Activated CD4-positive, alpha-beta T cell treated with anti-CD3 and anti-CD28 coated beads, Interleukin-2, amount 50 U/mL, for 4 hours (primary cell): ENCODE measurements at places on chromosomes 3 and 15.

DNA sequence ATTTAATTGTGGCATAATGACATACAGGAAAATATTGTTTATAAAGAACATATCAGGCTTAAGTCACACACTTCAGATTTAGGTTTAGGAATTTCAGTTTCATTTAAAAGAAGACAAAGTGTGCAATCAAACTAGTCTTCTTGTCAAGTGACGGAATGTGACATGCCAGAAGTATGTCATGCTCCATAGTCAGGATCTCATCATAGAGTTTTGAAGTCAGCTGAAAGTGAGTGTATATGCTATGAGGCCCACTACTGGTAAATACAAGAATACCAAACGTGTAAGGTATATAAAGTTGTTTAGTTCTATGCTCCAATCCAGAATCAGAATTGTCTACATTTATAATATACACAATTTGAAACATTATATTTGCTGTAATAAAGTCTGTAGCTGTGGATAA, 988.4 kb downstream of the TBL1XR1 start:
- DNase-seq, result no peak

DNA sequence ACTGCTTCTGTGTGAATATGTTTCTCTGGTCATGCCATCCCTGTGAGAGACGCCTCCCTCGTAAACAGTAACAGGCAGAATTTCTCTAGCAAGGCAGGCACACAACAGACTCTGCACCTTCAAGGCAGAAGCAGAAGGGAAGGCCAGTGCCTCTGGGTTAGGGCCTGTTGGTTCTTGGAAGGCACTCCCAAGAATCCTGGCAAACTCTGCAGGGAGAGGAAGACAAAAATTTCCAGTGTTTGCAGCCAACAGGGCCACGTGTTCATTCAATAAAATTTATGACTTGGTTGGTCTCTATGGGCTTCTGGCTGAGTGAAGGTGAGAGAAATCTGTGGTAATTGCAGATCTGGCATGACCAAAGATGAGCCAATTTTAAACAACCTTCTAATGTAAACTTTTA, 39.3 kb downstream of the NFKBIZ start:
- DNase-seq, result no peak

GRCh38 chr3:4835616-4836043, 143.6 kb upstream of the BHLHE40 start:
- DNase-seq, result no peak

DNA sequence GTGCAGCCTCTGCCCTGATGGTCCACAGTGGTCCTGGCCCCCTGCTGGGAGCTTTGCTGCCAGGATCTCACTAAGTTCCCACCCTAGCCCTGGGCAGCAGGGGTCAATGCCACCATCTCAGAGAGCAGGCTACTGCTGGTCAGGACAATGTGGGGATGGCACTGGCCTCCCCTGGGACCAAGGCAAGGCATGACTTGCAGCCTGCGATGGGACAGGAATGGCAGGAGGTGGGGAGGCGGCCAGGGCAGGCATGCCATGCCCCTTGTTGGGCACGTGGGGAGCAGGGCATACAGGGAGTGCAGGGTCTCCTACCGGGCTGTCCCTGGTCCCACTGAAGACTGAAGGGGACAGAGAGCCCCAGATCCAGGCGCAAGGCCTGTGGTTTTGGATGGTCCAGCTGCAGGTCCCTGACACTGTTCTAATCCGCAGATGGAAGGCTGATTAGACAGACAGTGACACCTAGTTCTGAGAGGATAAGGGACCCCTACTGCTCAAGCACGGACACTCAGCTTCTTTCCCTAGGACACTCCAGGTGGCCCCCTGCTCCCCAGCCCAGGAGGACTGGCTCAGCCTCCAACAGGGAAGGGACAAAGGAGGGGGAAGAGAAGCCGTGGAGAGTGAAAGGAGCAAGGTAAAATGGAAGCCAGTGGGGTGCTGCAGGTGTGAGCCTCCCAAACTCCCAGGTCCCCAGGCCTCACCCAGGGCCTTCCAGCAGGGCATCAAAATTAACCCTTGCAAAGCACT, 69.2 kb upstream of the RPL32 start:
- no peak for DNase-seq

- no peak for DNase-seq
Measured at GRCh38 chr15:58457466-58457965, 25.7 kb downstream of the LIPC start.

DNA sequence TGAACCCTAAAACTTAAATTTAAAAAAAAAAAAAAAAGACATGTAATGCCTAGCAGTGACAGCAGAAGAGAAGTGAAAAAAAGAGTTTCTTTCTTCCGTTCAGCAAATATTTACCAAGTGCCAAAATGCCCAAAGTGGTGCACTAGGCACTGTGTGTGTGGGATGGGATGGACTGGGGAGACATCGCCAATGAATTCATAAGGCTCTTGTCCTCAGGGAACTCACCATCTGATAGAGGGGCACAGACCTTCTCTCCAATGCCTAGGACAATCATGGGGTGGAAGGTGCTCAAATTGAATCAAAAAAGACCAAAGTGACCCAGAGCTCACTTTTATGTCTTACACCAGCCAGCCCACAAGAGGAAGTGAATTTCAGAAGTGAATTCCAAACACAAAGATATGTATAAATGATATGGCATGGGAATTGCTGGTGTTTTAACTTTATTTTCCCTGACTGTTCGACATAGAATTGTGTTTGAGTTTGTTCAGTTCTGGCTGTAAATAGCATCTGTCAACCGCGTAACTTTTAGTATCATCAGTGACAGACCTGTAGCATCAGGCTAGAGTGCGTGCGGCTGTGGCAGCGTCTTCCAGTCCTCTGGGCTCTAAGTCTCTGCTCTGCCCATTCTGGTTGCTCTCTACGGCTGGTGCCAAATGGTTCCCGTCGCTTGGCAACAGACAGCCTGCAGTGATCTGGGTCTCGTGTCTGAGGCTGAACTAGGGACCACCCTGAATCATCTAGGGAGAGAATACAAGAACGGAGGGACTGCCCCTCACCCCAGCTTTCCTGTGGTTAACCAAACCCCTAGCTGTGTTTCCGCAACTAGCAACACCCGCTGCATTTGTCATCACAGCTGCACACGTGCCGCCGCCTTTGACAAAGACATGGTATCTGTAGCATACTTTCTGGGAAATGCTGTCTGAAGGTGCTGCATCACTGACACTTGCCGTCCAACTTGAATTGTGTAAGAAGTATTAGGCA, 154.0 kb upstream of the THBS1 start:
- peak; percentile 48 for DNase-seq

- no peak for DNase-seq
Measured at GRCh38 chr3:183460081-183461055, 31.9 kb upstream of the MCF2L2 start.

DNA sequence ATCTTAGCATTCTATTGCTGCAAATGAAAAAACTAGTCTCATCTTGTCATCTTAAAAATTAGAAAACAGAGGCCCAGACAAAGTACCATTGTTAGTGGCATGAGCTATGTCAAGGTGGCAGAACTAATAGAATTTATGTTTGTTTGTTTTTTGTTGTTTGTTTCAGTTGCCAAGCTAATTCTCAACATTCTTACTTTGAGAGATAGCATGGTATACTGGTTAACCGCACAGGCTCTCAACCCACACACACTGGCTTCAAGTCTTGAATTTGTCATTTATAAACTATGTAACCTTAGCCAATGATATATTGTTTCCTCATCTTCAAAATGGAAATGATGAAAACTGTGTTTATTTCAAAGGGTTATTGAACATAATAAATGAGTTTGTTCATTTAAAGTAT, 367.6 kb upstream of the PLSCR5 start:
- DNase-seq, result no peak

DNA sequence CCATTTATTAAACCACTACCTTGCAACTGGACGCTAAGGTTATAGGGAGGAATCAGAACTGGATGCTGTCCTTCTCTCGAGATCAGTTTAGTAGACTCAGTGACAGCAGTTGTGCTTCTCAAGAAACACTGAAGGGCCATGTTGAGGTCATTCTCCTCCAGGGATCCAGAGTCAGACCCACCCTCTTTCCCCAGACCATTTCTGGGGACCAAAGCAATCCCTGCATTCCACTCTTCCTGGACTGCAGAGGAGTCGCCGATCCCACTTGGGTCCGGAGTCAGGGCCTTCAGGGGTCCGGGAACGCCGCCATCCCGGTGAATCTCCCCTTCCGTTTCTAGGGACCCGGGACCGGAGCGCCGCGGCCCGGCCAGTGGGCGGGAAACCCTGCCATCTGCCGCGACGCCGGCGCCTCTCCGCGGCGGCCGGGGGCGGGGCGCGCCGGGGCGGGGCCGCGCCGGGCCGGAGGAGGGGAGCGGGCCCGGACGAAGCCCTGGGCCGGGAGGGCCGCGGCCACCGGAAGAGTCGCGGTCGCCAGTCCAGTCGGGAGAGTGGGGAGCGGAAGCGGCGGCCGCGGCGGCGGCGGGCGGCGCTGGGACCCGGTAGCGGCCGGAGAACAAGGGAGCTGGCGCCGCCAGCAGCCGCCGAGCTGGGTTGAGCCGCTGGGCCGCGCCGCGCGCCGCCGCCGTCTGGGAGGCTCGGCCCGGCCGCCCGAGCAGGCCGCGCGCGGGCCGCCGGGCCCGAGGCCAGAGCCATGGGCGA, at the start of gene DVL3:
DVL3 (plus strand) TSS at position 493 of the 759 bp plus-strand sequence; CDS start at position 752, 259 bp downstream.
- DNase-seq, result no peak

GRCh38 chr15:91385311-91385710, 285.3 kb downstream of the SV2B start:
- no peak for DNase-seq

- no peak for DNase-seq
Measured at GRCh38 chr15:94670438-94671034, 439.2 kb downstream of the MCTP2 start.

DNA sequence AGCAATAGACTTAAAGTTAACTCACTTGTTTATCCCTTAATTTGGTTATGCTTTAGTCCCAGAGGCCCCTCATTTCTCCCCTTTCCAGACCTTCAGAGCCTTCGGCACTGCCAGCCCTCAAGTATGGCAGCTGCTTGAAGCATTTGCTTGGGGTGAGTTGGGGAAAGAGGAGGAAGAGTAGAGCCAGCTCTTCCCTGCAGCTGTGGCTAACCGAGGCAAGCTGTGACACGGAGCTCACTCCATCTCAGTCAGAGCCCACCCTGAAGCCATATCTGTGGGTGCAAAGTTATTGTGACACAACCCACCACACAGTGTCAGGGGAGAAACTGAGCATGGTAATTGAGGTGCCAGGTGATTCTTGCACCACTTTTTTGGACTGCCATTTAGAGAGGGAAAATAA, 66.1 kb downstream of the FILIP1L start:
- DNase-seq, result no peak

GRCh38 chr3:112814266-112814665, 32.4 kb downstream of the CD200R1L start:
- DNase-seq, result no peak

DNA sequence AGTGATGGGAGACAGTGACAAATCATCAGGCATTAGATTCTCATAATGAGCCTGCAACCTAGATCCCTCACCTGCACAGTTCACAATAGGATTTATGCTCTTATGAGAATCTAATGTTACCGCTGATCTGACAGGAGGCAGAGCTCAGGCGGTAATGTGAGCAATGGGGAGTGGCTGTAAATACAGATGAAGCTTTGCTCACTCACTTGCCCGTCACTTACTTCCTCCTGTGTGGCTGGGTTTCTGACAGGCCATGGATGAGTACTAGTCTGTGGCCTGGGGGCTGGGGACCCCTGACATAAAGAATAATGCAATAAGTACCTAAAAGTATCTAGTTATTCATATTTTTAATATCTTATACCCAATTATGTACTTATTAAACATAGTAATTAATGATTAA, 15.6 kb downstream of the IQCB1 start:
- DNase-seq, result no peak

DNA sequence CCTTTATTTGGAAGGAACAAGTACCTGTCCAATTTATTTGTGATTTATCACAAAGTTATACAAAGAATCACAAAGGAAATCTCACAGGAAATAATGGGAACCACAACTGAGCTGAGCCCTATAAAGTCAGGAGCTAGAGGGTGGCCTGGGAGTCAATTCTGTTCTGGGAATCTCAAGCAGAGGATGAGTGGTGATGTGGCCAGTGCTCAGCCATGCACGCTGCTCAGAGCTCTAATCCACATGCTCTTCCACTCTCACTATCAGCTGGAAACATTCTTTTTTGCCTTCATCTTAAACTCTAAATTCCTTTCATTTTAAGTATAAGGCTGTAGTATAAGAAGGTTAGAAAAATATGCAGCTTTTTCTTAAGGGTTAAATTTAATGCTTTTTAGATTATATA, 36.6 kb downstream of the UACA start:
- no peak for DNase-seq

DNA sequence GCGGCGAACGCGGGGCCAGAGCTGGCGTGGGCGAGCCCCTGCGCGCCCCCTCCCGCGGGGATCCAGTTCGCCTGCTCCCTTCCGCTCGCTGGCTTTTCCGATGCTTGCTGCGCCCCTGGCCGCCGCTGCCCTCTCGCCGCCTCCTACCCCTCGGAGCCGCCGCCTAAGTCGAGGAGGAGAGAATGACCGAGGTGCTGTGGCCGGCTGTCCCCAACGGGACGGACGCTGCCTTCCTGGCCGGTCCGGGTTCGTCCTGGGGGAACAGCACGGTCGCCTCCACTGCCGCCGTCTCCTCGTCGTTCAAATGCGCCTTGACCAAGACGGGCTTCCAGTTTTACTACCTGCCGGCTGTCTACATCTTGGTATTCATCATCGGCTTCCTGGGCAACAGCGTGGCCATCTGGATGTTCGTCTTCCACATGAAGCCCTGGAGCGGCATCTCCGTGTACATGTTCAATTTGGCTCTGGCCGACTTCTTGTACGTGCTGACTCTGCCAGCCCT, 721 bp downstream of the P2RY1 start:
- no peak for DNase-seq

DNA sequence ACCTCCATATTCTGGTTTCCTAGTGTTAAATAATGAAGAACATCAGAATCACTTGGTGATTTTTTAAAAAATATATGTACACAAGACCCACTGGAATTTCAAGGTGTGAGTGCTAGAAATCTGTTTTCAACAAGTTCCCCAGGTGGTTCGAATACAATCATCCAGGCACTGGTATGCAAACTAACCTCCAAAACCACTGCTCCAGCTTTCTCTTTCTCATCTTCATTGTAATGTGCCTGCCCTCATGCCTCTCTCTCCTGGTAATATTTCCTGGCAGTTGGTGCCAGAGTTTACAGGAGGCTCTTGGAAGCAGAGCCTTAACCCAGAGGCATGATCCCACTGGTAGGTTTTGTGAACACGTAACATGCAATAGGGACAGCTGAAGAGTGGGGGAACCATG, 163.1 kb upstream of the MANF start:
- no peak for DNase-seq

- DNase-seq, result no peak
Measured at GRCh38 chr3:61448378-61448777, 113.0 kb upstream of the PTPRG start.

- DNase-seq, result no peak
Measured at GRCh38 chr3:139339219-139339906, 4.5 kb upstream of the MRPS22 start.

DNA sequence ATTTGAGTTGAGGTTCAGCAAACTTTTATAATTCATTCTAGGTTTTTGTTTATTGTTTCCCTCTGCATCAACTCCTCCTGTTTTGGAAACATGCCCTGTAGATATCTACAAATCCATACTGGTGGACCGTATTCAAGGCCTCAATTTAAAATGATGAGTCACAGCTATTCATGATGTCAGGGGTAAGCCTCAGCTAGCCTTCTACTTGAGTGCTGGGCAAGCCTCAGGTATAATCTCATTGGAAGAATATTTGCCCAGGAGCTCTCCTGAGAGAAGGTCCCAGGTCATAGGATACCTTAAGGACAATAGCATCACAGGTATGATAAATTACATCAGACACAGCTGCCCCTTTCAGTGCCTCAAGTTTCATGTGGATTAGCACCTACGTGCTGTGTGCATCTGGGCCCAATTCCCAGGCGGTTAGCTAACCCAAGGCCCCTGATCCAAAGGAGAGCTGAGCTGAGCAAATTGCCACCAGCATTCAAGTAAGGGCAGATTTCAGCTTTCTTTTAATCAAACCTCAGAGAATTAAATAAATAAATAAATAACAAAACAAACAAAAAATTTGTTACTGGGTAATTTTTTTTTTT, 87.5 kb downstream of the KCNMB2 start:
- DNase-seq, result no peak
